Fibroblast of villous mesenchyme (primary cell): ENCODE measurements at places on chromosomes 1 and 21. TPM values are rescaled to one million over a fixed set of nuclear protein-coding genes. Genes with fewer than 3 reads are reported as not detected.

Gene IGSF3
- 3.5 and 13.8 TPM in 2 replicates for total RNA-seq

Gene CD1E
- total RNA-seq: not detected in 2 replicates

Gene CYP4B1
- not detected in 2 replicates for total RNA-seq

Gene RCSD1
- 0.64 and 1.3 TPM in 2 replicates for total RNA-seq

Gene PROK1
- total RNA-seq: not detected in 2 replicates

Gene CDA
- 1.9 and 3.0 TPM in 2 replicates for total RNA-seq

Gene CAMSAP2
- 44.8 and 55.7 TPM in 2 replicates for total RNA-seq

Gene PKP1
- under 0.01 TPM in 1 of 2 replicates, not detected in the other for total RNA-seq

Gene HIVEP3
- 0.86 and 1.6 TPM in 2 replicates for total RNA-seq

Gene ZBTB21
- total RNA-seq: 18.7 and 19.0 TPM in 2 replicates

Gene DPM3
- 23.7 and 47.0 TPM in 2 replicates for total RNA-seq

Gene TSPAN1
- 0.32 and 0.43 TPM in 2 replicates for total RNA-seq

Gene AVPR1B
- total RNA-seq: not detected in 2 replicates

Gene NTMT2
- not detected in 2 replicates for total RNA-seq

Gene C1orf87
- not detected in 2 replicates for total RNA-seq

Gene AKR7A3
- 0.43 and 1.3 TPM in 2 replicates for total RNA-seq

Gene LMOD1
- total RNA-seq: 44.1 and 50.1 TPM in 2 replicates

Gene OR10J1
- not detected in 2 replicates for total RNA-seq

Gene C1QC
- total RNA-seq: not detected in 2 replicates

Gene GNAT2
- under 0.01 and 0.43 TPM in 2 replicates for total RNA-seq

Gene RNU1-2
- total RNA-seq: under 0.01 TPM in 1 of 2 replicates, not detected in the other

Gene LIPI
- total RNA-seq: not detected in 2 replicates

Gene NUP210L
- under 0.01 TPM in 1 of 2 replicates, not detected in the other for total RNA-seq

Gene WNT4
- 0.43 and 0.64 TPM in 2 replicates for total RNA-seq

Gene FRRS1
- 17.7 and 20.7 TPM in 2 replicates for total RNA-seq

Gene GLUL
- 321 and 350 TPM in 2 replicates for total RNA-seq

Gene ADGRB2
- total RNA-seq: 11.3 and 14.2 TPM in 2 replicates

Gene PEAR1
- total RNA-seq: 11.3 and 12.1 TPM in 2 replicates

Gene PSMA5
- 70.2 and 119 TPM in 2 replicates for total RNA-seq

Gene SPRR4
- total RNA-seq: not detected in 2 replicates

Gene CTSE
- not detected in 2 replicates for total RNA-seq

Gene LENEP
- 0.32 and 0.43 TPM in 2 replicates for total RNA-seq

Gene KRTAP10-8
- not detected in 2 replicates for total RNA-seq

Gene CDK18
- 1.6 and 2.2 TPM in 2 replicates for total RNA-seq

Gene EYA3
- total RNA-seq: 13.9 and 26.3 TPM in 2 replicates

Gene CHAF1B
- total RNA-seq: 3.5 and 3.9 TPM in 2 replicates

Gene RAB3B
- 58.9 and 77.3 TPM in 2 replicates for total RNA-seq

Gene LHX4
- 0.32 and 0.86 TPM in 2 replicates for total RNA-seq

Gene LCK
- 0.43 TPM in 1 of 2 replicates, not detected in the other for total RNA-seq

Gene UBE2U
- not detected in 2 replicates for total RNA-seq

Gene HES3
- not detected in 2 replicates for total RNA-seq

Gene CASZ1
- total RNA-seq: under 0.01 TPM in 2 replicates

Gene ATP6V0B
- 76.0 and 104 TPM in 2 replicates for total RNA-seq

Gene KRTAP22-2
- total RNA-seq: not detected in 2 replicates

Gene PCBP3
- total RNA-seq: 1.3 and 2.9 TPM in 2 replicates

Gene F11R
- 0.32 and 5.6 TPM in 2 replicates for total RNA-seq
